Heart right ventricle (tissue), 16 donors: ENCODE measurements at places on chromosomes 16 and 17. TPM values are rescaled to one million over a fixed set of nuclear protein-coding genes. Genes with fewer than 3 reads are reported as not detected.

The SULT1A1 gene
- total RNA-seq, result 11.5 TPM

The PGS1 gene
- total RNA-seq, result 14.7 TPM

The HAP1 gene
- total RNA-seq, result not detected

The GRAPL gene
- total RNA-seq, result 2.9 TPM

The MGAT5B gene
- 0.15 TPM for total RNA-seq

The NTHL1 gene
- 14.1 TPM for total RNA-seq

The RCVRN gene
- 0.45 TPM for total RNA-seq

The CD7 gene
- total RNA-seq, result 0.39 TPM

The ABCC12 gene
- not detected for total RNA-seq

The MSLN gene
- total RNA-seq, result not detected

The SYT17 gene
- 0.90 TPM for total RNA-seq

The MYH3 gene
- 0.19 TPM for total RNA-seq

The ARHGAP27 gene
- 26.0 TPM for total RNA-seq
